ENCODE measurements at places on chromosomes 11 and 22.

- no peak for DNase-seq
Observed at GRCh38 chr11:71266114-71266833, 13.9 kb upstream of the SHANK2 start.

DNA sequence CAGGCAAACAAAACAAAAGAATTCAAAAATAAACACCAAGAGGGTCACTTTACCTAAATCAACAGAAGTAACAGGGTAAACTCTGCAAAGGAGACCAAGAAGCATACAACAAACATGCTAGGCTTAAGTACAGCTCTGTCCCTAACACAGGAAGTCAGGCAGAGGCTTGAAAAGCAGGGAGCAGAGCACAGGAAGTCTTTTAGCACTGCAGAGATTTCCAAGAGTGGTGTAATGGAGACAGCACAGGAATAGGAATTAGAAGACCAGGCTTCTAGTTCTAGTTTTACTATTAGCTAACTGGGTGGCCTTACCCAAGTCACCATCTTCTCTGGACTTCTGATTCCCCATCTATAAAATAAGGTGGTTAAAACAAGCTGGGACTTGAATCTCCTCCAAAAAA, 1.9 kb downstream of the RBFOX2 start:
- DNase-seq = no peak

DNA sequence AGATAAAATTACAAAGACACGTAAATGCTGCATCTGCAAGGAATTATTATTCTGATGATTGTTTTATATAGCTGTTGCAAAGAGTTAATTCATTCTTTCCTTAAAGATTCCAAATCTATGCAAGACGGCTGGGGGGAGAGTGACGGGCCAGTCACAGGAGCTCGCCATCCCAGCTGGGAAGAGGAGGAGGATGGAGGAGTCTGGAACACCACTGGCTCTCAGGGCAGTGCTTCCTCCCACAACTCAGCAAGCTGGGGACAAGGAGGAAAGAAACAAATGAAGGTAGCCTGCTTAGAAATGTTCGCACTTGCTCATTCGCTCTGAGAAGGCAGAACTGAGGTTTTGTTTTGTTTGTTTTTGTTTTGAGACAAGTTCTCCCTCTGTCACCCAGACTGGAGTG, 73.0 kb upstream of the ADSL start:
- DNase-seq = no peak

DNA sequence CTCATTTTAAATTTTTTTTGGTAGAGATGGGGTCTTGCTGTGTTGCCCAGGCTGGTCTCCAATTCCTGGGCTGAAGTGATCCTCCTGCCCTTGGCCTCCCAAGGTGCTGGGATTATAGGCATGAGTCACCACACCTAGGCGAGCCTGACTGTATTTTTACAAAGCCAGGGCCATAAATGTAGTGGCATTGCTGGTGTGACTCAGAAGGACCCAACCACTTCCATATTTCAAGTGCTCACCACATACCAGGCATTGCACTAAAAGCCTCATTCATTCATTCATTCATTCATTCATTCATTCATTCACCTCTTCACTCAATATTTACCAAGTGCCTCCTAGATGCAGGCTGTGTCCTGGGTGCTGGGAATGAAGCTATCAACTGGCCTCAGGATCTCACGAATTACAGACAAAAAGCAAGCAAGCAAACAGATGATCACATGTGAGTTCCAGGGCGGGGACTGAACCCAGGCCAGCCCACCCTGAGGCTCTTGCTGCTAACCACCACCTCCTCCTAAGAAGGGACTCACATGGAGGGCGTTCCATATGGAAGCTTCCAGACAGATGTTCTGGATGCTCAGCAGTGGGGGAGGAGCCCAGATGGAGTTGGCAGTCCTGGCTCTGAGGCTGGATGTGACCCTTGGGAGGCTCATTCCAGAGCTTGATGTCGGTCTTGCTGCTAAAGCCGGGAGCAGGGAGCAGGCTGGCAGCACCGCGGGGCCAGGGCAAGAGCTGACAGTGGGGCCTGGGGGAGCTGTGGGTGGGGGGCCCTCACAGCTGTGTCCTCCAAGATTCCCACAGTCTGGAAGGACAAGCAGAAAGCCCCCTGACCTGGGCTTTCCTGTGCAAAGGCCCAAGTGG, 158.8 kb downstream of the CTTN start:
- no peak for DNase-seq

DNA sequence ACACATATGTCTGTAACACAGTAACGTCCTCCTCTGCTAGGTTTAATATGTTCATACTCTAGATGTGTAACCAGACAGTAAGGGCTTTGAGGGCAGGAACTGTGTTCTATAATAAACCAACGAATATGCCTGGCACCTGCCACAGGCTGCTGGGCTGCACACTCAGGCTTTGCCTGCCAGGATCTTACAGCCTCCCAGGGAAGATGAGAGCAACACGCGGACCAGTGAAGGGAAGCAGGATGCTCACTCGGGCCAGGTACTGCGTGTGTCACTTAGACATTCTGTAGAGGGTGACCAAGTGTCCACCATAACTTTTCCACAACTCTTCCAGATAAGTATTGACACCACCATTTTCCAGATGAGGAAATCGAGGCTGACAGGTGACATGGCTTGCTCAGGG, 21.7 kb upstream of the BAIAP2L2 start:
- DNase-seq = no peak

- DNase-seq = no peak
Observed at GRCh38 chr22:50360578-50360977, 17.5 kb downstream of the PPP6R2 start.

GRCh38 chr11:2995893-2996554, 3.9 kb upstream of the NAP1L4 start:
- DNase-seq = no peak

DNA sequence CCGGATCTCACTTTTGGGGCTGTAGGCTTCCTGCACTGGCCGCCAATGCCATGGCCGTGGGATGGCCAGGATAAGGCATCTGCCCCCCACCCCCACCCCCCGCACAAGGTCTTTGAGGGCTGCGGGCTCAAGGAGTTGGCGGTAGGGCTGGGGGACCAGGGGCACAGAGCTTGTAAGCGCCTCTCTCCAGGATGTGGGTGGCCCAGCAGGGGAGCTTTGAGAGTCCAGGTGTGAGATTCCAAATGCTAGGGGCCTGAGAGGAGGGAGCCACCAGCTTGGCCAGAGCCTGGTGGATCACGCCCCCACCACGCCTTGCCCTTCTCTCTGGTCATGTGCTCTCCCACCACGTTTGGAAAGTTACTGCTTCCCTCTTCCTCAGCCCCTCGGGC, 5.0 kb downstream of the CD81 start:
- no peak for DNase-seq

GRCh38 chr11:133930767-133931448, 25.9 kb downstream of the IGSF9B start:
- no peak for DNase-seq

DNA sequence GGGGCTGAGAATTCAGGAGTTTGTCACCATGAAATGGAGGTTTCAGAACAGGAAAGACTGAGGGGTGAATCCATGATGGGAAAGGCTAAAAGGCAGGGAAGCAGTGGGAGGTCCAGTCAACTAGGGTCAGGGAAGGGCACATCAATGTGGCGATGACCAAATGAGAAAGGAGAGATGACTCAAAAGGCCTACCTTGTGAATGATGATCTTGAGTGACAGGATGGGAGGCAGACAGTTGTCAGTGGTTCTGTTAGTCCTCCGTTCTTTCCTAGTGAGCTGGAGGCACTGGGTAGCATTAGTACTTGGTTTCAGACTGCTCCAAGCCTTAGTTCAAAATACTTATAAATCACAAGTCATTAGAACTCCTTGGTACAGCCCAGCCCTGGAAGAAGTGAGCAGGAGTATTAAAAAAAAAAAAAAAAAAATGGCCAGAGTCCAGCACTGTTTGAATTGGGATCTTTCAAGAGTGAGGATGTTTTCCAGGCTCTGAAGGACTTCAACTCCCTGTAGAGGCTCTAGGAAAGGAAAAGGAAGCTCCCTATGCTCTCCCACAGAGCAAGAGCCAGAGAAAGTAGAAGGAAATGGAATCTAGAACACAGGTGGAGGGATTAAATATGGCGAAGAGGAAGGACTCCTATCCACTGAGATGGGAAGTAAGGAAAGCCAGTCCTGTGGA, 8.3 kb upstream of the DCHS1 start:
- DNase-seq = no peak

DNA sequence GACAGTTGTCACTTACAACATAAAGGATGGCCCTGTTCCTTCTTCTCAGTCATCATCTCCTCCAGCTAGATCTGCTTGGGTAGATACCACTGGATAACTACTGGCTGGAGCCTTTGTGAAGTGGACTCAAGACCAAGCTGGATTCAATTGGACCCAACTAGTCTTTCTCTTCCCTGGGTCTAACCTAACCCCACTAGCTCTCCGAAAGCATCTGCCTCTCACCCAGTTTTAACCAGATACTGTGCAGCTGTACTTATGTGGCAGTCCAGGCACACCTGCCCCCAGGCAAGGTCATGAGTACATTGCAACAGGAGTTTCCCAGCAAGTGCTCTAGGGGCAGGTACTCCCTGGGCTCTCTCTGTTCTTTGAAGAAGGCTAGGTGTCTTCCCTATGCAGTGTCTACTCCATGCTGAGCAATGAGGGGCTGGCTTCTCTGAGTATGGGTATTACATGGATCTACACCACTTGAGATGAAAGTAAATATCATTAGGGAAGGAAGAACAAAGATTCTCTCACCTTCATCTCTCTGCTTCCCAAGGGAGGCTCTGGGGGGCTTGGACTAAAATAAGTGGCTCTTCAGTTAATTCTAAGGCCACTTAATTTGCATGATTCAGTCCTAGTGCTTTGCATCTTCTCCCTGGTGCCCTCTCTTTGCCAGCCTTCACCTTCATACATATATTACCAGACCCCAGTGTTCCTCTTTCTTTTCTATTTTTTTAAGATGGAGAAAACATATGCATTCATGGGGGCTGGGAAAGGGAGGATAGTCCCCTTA, 236.1 kb downstream of the NXPE2 start:
- no peak for DNase-seq

DNA sequence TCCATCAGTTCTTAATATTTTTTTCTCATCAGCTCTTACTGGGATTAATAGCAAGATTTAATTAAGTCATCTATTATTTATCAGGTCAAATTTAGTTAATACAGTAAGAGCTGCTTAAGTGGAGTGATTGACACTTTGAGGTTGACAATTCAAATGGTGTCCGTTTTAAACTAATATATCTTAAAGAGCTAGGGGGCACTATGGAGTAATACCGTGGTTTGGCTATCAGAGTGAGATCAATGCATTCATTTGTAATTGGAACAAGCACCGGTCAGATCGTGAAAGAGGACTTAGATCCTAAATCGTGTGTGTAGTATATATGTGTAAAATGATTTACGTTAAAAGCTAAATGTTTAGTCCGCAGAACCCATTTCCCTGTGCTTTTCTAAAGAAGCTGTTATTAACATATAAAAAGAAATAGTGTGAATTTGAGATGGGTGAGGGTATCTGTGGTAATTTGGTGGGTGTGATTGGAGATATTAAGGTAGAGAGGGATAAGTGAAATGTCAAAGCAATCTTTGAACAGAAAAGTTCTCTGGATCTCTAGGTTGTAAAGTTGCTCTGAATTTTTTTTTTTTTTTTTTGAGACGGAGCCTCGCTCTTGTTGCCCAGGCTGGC, 2.3 kb downstream of the SIK2 start:
- peak; percentile 32 for DNase-seq

GRCh38 chr11:125342281-125342930, 153.7 kb downstream of the FEZ1 start:
- no peak for DNase-seq

DNA sequence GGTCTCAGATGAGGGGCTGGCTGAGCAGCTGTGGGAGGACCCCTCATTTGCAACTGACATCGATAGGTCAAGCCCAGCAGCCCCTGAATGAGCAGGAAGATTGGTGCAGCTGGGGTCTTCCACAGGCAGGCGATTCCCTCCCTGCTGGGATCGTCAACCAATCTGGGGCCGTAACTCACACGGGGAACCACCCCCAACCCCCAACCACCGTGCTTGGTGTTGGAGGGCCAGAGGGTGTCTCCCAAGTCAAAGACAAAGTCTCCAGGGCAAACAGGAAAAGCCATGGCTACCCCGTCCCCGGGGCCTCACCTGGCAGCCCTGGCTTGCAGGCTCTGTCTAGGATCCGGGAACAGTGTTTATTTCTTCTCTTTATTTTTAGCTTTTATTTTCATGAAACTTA, 26.9 kb upstream of the SCUBE1 start:
- no peak for DNase-seq

DNA sequence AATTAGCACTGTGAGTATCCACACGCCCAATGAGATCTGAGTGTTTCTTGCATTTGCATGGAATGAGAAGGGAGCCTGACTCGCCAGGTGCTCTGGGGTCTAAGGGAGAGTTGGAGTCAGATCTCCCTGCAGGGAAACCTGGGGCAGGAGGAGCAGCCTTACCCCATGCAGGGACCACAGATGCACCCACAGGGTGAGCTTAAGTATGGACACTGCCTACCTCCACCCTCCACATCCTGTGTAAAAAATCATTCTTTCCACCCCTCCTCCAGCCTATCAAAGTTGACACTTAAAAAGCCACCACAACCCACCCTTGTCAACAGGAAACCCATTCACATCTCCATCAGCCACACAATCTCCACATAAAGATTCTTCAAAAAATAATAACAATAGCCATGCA, 67.0 kb upstream of the IGLL5 start:
- DNase-seq = no peak
